NCI-H2107 (cell line): ENCODE measurements at places on chromosomes 3 and 15.

DNA sequence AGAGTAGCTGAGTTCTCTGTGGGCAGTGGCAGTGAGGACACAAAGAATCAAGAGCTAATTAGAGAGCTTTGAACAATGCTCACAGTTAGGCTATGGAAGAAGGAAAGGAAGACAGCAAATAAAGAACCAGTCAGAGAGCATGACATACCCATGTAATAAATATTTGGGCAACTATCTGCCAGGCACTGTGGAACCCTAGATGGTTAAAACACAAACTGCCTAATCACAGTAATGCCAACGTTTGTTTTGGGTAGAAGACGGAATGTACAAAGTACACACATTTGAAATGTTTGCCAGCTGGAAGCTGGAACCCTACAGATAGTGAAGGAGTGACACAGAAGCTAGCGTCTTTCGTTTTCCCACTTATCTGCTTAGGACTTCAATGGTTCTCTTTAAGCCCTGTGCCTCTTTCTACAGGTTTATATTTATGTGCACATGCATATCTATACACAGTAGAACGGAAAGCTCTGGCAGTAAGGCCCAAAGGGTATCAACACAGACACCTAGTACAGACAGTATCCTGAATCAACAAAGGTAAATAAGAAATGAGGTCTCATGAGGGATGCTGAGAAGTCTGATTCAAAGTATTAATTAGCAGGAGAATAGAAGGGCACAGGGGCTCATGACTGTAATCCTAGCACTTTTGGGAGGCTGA, 44.6 kb downstream of the ANKRD28 start:
- no peak for DNase-seq

DNA sequence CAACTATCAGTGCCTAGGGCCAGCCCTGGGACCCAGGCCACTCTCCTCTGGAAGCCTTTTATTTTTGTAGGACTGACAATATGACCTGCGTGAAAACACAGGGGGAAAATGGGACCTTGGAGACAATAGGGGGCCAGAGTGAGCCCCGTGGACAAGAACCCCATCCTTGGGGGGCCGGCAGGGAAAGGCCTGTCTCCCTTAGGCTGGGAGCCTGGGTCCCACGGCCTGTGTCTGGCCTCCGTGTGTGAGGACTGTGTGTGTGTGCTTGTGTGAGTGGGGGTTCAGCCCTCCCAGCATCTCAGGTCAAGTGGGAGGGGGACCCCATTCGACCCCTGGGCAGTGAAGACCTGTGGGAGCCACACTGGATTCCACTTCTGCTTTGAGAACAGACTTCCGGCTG, 53.3 kb downstream of the EXOG start:
- DNase-seq: no peak

DNA sequence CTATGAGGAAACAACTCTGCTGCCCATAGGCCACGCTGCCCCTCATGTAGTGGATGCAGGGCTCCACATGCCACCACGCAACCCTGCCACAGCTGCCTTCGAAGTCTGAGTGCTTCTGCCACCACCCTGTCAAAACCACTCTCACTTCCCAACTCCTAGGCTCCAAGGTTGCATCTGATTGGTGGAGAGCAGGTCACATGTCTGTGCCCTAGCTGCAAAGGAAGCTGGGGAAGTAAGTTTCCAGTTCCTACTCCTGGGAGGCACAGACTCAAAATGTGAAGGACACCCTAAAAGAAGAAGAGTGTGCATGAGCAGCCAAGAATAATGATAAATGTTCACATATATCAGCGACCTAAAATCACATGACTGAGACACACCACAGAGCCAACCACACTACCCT, 31.9 kb upstream of the TICRR start:
- DNase-seq: no peak

DNA sequence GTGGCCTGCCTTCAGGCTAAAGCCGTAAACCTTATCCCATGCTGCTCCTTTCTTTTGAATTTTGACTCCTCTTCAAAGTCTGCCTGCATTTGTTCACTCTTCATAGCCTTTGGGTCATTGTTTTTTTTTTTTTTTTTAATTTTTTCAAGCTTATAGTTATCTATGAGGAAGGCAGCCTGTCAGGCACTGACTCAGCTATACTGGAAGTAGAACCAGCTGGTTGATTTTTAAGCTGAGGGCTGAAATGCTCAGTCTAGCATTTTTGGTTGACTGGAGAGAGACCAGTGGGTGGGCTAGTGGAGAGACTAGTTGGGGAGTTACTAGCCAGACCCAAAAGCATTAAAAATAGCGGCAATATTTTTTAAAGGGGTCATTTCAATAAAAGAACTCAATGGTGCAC, 44.1 kb downstream of the C3orf20 start:
- no peak for DNase-seq

GRCh38 chr15:95323796-95324195, 1006.7 kb upstream of the NR2F2 start:
- no peak for DNase-seq

DNA sequence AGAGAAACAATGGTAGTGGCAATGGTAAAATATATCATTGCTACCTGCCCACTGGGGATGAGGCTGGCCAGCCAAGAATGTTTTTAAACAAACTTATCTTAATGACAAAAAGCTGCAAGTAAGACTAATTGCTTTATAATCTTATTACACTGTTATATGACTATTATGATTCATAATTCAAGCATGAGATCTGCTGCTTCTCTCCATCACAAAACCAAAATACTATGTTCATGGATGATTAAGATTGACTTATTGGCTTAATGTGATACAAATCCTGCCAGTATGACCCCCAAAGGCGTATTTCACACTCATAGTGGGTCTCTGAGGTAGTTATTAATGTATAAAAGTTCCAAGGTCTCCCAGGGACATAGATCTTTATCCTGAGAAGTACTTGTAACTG, 52.6 kb downstream of the FBN1 start:
- DNase-seq: no peak

DNA sequence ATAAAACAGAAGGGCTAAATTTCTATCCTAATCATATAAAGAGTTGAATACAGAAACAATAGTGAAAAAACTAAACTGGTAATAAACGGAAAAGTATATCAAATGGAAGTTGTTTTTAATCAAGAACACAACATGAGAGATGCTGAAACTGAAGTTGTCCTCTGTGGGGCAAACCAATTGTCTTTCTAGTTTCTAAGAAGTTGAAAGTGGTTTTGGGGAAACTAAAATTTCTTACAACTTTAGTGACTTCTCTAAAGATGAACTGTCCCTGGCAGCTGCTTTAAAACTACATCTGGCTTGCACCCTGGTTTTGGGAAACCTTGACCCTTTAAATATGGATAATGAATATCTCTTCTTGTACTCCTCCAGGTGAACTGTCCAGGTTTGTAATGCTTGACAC, 155.6 kb downstream of the ADAM10 start:
- no peak for DNase-seq

- no peak for DNase-seq
Measured at GRCh38 chr15:50758712-50759205, 6.7 kb downstream of the SPPL2A start.
